ENCODE measurements at places on chromosomes 2 and 18.
A peak's percentile ranks its signal among the peaks of the same experiment; 100 is the strongest.

- no peak for DNase-seq
Measured at GRCh38 chr2:135997380-135997779, 12.0 kb upstream of the DARS1 start.

DNA sequence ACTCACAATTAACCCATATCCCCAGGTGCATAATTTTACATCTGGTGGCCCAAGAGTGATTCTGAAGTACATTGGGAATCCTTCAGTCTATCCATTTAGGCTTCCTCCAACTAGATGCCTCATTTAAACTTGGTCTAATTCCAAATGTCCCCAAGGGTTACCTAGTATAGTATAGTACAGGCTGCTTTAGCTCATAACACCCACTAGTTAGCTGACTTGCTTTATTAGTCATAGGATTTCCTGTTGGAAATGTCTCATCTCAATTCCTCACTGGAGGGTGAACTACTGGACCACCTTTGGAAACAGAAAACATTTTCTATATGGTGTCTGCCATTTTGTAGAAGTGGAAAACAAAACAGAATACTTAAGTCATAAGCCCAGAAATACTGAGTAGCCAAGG, 202.5 kb upstream of the SESTD1 start:
- peak; percentile 18 for DNase-seq

DNA sequence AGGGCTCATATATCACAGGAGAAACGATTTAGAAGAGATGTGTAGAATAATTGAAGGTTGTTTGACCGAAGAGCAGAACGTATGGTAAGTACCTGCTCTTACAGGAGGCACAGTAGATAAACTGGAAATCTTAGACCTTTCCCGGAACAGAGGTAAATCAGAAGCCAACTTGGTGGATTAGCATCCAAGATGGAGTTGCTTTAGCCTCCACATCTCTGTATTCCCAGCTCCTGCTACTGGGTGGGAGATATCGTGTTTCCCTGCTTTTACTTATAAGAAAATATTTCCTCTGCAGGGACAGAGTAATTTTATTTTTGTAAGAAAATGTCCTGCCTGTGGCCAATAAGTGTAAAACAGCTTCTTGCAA, 164.5 kb downstream of the SLC39A10 start:
- DNase-seq, result no peak

- no peak for DNase-seq
Measured at GRCh38 chr2:230592775-230593174, 119.9 kb upstream of the CAB39 start.

DNA sequence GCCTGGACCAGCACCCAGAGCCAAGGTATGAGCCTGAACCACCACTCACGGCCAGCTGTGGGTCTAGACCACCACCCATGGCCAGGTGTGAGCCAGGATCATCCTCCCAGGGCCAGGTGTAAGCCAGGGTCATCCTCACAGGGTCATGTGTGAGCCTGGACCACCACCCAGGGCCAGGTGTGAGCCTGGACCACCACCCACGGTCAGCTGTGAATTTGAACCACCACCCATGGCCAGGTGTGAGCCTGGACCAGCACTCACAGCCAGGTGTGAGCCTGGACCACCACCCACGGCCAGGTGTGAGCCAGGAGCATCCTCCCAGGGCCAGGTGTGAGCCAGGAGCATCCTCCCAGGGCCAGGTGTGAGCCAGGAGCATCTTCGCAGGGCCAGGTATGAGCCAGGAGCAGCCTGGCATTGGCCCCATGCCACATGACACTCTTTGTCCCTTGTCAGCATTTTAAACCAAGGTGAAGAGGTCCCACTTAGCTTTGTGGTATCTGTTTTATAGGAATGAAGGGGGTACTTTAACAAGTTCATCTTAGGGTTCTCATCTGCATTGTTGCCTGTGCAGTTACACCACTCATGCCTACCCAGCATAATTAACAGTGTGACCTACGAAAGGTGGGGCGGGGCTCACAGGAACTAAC, 71.2 kb downstream of the AGAP1 start:
- no peak for DNase-seq

DNA sequence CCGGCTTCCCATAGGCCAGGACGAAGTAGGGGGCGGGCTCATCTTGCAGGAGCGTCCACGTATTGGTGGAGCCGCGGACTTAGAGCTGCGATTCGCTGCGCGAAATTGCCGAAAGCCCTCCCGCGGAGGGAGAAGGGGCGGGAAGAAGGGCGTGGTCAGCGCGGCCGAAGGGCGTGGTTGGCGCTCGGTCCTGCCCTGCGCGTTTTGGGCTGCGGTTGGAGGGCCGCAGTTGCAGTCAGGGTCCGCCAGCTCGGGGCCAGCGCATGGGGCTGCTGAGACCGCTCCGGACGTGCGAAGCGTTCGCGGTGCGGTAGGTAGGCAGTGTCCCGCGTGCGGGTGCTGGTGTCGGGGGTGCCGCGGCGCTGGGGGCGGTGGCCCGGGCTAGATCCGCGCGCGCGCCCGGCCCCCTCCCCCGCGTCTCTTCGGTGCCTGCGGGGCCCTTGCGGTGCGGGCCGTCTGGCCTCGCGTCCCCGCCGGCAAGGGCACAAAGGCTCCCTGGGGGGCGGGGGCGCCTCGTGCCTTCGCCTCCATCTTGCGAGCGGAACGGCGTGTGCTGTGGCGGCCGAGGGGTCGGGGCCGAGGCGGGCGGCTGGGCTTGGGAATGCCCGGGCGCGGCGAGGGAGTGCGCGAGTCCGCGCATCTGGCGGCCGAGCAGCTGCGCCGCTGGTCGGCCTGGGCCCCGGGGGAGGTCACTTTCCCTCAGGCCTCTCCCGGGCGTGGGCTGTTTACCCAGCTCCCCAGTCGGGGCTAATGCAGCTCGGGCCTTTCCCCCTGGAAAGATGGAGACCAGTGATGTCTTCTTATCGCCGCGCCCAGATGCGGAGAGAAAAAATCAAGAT, at the start of gene CEP68:
CEP68 (plus strand) TSS at position 202 of the 839 bp plus-strand sequence. CDS start 13,029 bp downstream, outside the sequence.
- peak; percentile 96 for DNase-seq

DNA sequence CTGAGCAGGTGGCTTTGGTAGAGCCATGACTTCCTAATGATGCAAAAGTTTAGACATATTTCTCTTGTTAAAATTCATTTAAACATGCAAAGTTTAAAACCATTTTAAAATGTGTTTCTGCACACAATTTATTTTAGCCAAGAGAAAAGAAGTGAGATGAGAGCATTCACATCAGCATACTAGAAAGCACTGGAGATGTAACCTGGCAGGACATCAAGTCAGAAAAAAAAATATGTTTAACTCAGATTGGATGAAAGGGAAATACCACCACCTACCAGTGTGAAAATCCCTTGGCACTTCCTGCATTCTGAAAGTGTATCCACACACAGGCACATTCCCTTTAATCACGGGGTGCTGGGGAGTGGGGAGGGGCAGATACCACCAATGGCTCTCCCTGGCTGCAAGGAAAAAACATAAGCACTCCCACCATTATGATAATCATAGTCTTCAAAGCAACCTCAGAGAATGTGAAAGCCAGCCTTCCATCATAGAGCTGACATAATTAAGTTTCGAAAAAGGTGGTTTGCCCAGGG, 25.0 kb downstream of the DNER start:
- no peak for DNase-seq

GRCh38 chr2:124986136-124986535, 961.0 kb downstream of the CNTNAP5 start:
- DNase-seq, result no peak

DNA sequence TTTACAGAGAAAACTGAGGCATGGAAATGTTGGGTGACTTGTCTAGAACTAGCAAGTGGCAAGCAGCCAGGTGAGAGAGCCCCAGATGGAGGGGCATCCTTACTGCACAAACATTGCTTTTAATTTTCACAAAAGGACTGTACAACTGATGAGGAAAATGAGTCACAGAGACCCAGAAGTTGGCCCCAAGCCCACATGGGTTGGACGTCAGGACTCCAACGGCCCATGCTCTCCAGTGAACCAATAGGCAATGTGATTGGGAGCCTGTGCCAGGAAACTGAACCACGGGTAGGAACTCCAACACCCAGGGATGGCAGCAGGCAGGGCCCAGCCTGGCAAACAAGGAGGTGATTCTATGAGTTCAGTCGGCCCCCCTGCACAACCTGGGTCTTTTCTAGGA, 50.8 kb downstream of the PID1 start:
- DNase-seq, result no peak

DNA sequence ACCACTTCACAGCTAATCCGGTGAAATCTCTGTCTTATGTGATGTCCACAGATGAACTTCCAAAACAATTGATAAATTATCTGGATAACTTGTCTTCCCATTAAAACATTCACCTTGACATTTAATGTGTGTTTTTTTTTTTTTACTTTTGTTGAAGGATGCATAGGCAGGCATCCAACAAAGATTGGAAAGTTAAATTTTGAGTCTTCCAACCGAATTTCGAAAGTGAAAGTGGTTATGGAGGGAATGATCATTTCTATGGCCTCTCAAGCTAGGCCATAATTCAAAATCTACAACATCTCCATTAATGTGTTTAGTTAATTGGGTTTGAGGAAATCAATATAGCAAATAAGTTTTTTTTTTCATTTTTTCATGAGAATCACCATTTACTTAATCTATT, 1495.5 kb upstream of the ACVR2A start:
- no peak for DNase-seq

Measured in fibroblast of skin of abdomen (primary cell).